Eye (tissue), 1 donor: ENCODE measurements at places on chromosomes 7 and 10.

- DNase-seq: no peak
Measured at GRCh38 chr10:22712211-22712955, 2.0 kb downstream of the PIP4K2A start.

DNA sequence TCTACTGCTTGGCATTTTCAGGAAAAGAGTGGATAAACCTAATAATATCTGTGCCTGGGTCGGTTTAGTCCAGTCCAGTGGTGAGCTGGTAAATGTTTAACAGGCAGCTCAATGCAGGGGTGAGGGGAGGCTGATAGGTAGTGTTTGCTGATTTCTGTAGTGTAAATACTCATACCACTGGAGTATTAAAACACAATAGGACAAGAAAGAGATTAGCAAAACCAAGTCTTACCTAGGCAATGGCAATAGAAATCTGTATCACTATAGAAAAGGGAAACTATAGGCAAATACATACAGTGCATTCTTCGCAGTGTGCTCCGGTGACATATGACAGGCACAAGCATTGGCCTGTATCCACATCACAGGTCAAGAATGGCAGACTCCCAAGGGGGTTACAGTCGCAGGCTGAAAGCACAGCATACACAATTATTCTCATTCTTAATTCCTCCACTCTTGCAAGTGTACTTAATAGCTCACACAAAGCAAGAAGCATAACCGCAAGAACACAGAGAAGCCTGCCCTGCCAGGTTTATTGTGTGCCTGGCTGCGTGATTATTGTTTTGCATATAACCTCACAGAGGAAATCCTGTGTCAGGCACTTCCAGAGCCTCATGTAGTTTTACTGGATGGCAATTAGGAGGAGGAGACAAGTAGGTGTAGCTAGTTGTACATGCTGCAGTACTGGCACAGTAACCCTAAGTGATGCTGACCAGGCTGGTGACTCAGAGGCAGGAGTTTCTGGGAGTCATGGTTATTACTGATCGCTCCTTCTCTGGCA, 35.0 kb downstream of the LAMB4 start:
- peak; percentile 69 for DNase-seq

DNA sequence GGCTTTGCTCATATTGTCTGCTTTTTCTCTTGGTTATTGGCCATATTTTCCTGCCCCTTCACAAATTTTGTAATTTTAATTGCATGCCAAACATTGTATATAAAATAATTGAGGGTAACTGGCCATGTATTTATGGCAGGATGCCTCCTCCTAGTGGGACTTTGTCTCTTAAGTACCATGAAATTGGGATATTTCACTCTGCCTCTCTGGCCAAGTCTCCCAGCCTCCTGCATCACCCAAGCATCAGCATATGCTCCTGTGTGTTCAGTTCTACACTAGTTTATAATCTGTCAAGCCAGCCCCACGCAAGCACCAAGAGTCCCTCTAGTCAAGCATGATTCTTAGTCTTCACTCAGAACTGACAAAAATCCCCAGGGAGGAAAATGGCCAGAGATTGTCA, 44.2 kb upstream of the FHIP2A start:
- DNase-seq: no peak

DNA sequence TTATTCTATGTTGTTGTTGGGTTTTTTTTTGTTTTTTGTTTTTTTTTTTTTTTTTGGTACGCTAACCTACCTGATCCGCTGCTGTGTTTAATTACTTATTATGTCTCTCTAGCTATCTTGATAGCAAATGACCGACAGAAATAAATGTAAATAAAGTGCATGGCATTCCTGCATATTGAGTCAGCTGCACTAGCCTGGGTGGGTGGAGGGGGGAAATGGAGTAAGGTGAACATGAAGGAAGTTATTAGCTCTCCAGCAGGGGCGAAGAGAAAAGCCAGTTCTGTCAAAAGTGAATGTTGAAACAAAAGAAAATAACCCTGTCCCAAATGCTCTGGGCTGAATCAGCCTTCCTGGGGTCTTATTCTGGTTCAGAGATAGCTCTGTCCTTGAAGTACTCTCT, 210.7 kb upstream of the MDFIC start:
- no peak for DNase-seq

DNA sequence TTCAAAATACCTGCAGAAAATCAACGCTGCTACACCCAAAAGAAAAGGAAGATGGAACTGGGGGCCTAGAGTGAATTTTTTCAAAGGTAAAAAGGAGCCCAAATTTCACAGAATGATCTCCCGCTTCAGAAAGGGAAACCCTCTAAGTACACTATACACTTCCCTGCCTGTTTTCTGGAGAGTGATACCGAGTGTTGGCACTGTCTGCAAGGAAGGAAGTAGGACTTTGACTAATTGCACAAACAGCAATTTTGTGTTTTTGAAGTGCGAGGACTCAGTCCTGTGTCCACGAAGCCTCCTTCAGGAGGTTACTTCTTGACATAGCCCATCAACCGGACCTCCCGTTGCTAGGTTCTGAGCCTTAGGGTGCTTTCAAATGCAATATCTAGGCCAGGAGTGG, 106.3 kb downstream of the KIAA1217 start:
- DNase-seq: no peak

DNA sequence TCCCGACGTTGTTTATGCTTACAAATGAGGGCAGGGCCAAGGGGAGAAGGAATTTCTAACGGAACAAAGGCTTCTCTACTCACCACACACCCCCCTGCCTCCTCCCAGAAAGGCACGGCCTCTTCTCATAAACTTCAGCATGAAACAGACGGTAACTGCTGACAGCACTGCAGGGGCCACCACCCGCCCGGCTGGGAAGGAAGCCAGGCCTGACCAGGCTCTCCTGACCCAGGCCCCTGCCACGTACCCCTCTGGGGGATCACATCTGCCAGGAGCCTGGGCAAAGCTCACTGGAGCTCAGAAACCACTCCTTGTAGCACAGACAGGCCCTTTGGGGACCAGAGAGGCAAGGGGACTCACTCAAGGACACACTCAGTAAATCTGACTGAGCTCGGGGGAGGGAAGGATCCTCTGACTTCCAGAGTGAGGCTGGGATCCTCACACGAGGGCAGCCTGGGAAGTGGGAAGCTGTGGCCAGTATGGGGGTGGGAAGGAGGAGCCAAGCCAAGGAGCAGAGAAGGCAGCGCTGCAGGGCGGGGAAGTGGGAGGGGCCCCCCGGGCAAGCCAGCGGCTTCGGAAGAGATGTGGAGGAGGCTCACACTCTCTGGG, 46.1 kb downstream of the ZCCHC24 start:
- peak; percentile 88 for DNase-seq

DNA sequence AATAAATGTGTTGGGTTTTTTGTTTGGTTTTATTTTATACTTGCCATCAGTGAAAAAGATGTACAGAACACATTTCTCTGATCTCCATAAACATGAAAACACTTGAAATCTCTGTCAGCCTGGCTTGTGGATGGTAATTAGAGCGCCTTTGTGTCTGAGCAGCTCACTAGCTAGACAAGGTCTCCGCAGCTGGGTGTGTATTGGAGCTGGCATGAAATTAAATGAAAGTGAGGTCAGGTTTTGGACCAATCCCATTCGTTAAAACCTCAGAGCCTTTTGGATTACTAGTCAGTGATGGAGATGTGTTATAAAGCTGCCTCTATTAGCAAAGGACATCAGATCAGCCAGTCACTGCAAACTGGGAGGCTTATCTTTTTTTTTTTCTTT, 2.7 kb downstream of the FRAT1 start:
- DNase-seq: peak; percentile 85

GRCh38 chr7:75854233-75854632, 24.6 kb upstream of the RHBDD2 start:
- no peak for DNase-seq

- DNase-seq: no peak
Measured at GRCh38 chr10:108411206-108411605, 1246.7 kb upstream of the SORCS1 start.

GRCh38 chr7:44272456-44272855, 52.9 kb downstream of the CAMK2B start:
- DNase-seq: no peak

DNA sequence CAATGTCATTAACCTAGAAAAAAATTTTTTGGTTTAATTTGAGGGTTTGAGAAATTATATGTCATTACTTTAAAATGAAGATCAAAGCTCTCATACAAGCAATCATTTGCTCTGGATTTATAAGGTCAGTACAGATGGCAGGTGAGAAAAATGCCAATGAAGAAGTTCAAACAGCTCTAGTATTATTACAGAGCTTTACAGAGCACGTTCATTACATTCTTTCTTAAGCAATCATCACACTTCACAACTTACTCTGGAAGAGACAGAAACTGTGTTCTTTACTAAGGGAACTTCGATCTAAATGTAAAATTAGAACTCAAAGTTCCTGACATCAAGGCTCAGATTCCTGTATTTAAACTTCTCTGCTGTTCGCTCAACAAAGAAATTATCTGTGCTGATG, 153.4 kb downstream of the ATE1 start:
- DNase-seq: no peak

GRCh38 chr7:95589031-95589430, 7.3 kb downstream of the PDK4 start:
- no peak for DNase-seq

GRCh38 chr10:130027716-130028464, 63.8 kb upstream of the EBF3 start:
- DNase-seq: no peak

- no peak for DNase-seq
Measured at GRCh38 chr10:96446966-96447596, 66.6 kb downstream of the TLL2 start.

DNA sequence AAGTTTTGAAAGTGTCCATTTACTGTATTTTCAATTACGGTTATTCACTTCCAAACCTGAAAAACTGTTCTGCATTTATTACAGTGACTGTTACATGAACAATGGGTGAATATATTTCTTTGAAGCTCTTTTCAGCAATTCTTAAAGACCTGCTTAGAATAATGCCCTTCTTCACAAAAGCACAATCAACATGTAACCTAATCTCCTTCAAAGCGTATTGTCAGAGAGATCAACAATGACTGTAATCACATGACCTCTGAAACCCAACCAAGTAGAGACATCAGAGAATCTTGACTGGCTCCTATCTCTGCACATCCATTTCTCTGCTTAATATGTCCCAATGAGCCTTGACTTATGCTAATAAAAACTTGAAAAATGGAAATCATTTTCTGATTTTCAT, 126.7 kb downstream of the NRCAM start:
- DNase-seq: peak; percentile 26

DNA sequence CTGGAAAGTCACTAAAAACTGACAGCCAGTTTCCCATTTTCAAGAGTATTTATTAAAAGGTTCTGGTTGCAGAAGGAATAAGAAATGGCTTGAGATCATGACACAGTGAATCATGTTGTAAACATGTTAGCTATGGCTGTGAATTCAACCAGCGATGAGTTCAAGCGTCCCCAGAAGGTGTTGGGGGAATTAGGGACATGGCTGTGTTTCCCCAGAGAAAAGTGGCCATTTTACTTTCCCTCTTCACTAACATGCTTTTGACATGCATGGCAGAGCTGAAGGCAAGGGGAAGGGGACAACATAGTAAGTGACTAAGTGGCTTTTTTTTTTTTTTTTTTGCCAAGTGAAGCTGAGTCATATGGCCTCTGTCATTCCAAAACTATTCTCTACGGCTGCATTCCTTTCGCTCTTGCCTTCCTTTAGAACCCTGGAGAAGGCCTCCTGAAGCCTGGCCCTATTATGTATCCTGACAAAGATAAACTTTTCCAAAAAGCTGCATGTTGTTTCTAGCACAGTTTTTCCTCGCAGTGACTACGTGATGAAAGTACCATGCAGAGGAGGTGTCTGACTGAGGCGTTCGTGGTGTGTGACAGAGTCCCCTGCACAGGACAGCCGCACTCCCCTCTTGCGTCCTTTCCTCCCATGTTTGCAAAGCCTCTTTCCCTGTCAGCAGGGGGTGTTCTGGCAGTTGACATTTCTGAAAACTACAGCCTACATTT, 46.9 kb downstream of the EGFR start:
- peak; percentile 87 for DNase-seq

- no peak for DNase-seq
Measured at GRCh38 chr7:133698127-133698526, 429.0 kb upstream of the LRGUK start.

DNA sequence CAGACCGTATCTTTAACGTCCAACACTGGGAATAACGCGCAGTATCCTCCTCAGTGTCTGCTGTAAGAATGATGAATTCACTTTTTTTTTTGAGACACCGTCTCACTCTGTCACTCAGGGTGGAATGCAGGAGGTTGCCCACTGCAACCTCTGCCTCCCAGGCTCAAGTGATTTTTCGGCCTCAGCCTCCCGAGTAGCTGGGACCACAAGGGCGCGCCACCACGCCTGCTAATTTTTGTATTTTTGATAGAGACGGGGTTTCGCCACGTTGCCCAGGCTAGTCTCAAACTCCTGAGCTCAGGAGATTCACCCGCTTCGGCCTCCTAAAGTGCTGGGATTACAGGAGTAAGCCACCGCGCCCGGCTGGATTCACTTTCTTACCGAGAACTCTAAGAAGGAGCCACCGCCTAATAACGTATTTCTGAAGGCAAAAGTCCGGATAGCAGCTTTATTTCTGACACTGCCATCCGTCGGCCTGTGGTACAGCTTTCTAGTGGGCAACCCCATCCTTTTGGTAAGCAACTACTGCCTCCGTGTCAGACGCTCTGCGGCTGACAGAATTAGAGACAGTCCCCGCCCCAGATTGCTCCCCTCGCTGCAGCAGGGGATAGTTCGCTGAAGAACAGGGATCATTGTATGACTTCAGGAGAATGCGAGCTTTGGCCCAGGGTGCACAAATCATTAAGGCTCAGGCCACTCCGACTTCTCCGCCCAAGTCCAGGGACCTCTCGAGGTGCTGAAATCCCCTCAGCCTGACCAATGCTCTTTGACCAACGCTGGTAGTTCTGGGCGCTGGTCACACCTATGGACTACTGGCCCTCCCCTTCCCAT, 662 bp downstream of the POLR3A start:
- DNase-seq: no peak

DNA sequence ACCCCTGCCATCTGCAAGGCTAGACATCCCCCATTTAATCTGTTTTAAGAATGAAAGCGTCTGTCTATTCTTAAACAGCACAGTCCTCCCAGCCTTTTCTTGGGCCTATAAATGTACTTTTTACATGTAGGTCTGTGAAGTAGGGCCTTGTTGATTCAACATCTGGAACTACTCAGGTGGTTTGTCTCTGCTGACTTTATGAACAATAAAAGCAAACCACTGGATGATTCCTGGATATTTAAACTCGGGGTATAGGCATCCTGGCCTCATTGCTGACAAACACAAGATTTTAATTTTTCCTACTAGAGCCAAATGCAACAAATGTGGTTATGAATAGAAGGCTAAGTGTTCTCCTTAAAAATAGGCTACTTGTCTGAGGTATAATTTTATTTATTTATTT, 198.3 kb downstream of the WDR11 start:
- DNase-seq: no peak

GRCh38 chr7:112271162-112271561, 64.7 kb downstream of the ZNF277 start:
- DNase-seq: no peak

- no peak for DNase-seq
Measured at GRCh38 chr10:3503299-3503698, 281.7 kb downstream of the KLF6 start.

- DNase-seq: no peak
Measured at GRCh38 chr7:4832711-4833110, 29.1 kb downstream of the PAPOLB start.
